Fibroblast of the aortic adventitia (primary cell): ENCODE measurements at places on chromosomes 4 and X. TPM values are rescaled to one million over a fixed set of nuclear protein-coding genes. Genes with fewer than 3 reads are reported as not detected.

GRCh38 chrX:15694941-15695451 lies 30.4 kb upstream of the CLTRN start:
- no peak for DNase-seq

NDNF gene
- total RNA-seq = 0.36 TPM in 1 of 2 replicates, not detected in the other

GRCh38 chr4:110641218-110641617 lies 18.3 kb upstream of the PITX2 start:
- DNase-seq = no peak

NEIL3 gene
- total RNA-seq = 3.7 and 20.8 TPM in 2 replicates

GRCh38 chrX:115539841-115540240 lies 21.1 kb upstream of the PLS3 start:
- DNase-seq = no peak

GRCh38 chrX:30590368-30590767 lies 12.8 kb upstream of the TASL start:
- DNase-seq = no peak

DNA sequence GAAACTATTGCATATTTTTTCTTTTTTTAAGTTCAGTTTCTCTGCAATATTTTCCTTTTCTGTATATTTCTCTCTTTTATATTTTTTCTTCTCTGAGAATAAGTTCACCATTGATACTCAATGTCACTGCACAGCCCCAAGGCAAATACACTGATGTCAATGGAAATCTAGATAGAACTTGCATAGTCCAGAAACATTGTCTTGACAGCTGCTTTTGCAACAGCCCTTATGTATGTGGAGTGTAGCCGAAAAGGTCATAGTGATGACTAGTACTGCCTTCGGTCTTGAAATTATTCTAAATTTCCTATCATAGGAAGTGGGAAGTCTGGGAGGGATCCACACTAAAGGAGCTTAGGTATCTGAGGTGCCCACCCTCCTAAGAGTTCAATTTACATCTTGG lies 150.0 kb downstream of the SPOCK3 start:
- no peak for DNase-seq

- no peak for DNase-seq
Measured at GRCh38 chrX:124354648-124355047, 8.3 kb downstream of the SH2D1A start.

DNA sequence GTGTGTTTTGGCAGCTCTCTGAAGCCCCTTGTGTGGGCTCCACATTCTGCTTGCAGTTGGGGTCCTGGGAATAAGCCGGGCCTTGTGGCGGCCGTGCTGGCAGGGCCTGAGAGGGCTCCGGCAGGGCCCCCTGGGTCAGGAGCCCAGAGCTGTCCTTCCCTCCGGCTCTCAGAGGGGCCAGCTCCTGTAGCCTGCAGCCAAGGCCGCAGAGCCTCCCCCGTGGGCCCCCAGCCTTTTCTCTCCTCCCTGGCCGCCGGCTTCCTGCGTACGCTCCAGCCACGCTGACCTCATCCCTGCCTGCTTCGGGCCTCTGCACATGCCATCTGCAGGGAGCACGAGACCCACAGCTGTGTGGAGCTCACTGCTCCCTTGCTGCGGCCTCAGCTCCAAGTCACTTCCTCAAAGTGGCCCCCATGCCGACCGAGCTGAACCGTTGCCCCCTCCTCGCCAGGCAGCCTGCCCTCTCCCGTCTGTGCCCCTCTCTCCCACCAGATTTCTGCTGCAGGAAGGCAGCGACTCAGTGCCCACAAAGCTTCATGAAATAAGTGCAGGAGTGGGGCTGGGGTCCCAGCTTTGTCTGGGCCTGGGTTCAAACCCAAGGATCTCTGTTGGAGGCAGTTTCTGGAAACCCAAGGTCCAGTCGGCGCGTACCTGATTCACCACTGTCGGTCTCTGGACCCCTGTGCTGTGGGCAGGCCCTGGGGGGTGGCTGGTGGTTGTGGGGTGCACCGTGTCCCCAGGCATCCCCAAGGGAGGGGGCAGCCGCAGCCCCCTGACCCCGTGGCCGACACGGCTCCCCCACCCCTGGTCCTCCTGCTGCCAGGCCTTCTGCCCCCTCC lies 57.1 kb upstream of the NKX1-1 start:
- peak; percentile 25 for DNase-seq

DNA sequence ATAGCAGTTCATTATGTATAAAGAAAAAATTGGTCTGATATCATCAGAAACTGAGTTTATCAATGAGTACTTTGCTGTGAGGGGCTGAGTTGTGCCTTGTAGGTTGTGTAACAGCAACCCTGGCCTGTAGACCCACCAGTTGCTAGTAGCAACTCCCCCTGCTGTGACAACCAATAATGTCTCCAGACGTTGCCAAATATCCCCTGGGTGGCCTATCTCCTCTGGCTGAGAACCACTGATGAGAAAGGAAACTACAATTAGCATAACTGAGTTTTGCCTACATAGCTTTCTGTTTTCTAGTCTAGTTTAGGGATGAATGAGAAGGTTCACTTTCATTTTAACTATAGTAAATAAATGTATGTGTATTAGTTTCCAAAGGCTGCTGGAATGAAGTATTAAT lies 234.1 kb downstream of the CPE start:
- no peak for DNase-seq

- no peak for DNase-seq
Measured at GRCh38 chr4:134160211-134160610, 41.4 kb downstream of the PABPC4L start.

SCD5 gene
- total RNA-seq = 18.0 and 22.8 TPM in 2 replicates

GRCh38 chrX:1196436-1196835 lies 16.0 kb downstream of the CRLF2 start:
- no peak for DNase-seq

NLRP2B gene
- total RNA-seq = not detected in 2 replicates

GRCh38 chr4:2135083-2135482 lies 76.0 kb downstream of the NAT8L start:
- DNase-seq = peak; percentile 22

XKRX gene
- total RNA-seq = 0.36 TPM in 1 of 2 replicates, not detected in the other

- DNase-seq = no peak
Measured at GRCh38 chr4:87511500-87511899, 17.7 kb downstream of the SPARCL1 start.

KCND1 gene
- total RNA-seq = 0.81 and 1.4 TPM in 2 replicates

PARM1 gene
- 0.63 and 1.5 TPM in 2 replicates for total RNA-seq

GRCh38 chrX:101904996-101905395 lies 26.8 kb downstream of the ZMAT1 start:
- no peak for DNase-seq

DNA sequence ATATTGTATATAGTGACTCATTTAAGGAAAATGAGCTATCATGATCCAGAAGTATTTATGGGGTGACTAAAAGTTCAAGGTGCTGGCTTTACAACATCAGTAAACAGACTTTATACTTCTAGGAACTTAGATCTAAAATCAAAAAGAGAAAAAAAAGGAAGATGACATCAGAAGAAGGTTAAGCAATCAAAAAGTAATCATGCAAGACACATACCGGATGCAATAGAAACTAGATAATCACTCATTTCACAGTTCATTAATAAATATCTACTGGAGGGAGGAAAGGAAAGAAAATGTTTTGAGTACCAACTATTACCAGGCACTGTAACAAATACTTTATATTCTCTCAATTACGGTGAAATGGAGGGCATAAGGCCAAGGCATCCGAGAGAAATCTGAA lies 276.4 kb downstream of the SPRY1 start:
- peak; percentile 37 for DNase-seq

ZNF185 gene
- total RNA-seq = 1.1 and 4.7 TPM in 2 replicates

GRCh38 chrX:9327747-9328145 lies 137.1 kb upstream of the TBL1X start:
- DNase-seq = peak; percentile 64

DNA sequence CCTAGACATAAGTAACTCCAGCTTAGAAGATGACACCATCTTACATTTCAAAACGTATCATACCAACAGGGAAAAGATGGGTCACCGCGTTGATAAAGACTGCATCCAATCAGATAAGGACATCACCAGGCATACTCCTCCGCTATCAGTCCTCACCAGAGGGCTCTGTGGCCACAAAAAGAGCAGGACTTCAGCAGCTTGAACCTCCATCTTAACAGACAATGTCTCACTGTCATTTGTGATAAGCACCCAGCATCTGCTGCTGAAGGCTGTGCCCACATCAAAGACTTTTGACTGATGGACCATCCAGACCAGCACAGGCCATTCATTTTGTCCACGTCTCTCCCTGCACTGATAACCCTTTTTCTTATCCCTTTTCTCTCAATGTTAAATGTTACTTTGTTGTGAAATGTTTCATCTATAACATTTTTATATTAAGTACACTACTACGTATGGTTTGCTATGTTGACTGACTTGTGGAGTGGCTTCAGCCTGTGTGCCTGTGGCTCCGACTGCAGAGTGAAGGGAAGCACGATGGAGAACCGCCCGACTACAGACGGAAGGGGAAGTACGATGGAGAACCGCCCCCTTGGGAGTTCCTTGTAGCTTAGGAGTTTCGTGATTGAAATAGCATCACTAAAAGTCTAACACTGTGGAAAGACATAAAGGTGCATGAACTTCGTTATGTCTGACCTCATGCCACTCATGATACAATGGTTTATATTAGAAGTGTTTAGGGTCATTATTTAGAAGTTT lies 595.4 kb upstream of the AGA start:
- no peak for DNase-seq

GRCh38 chr4:112321776-112322684 lies 24.9 kb downstream of the ALPK1 start:
- DNase-seq = peak; percentile 69

DNA sequence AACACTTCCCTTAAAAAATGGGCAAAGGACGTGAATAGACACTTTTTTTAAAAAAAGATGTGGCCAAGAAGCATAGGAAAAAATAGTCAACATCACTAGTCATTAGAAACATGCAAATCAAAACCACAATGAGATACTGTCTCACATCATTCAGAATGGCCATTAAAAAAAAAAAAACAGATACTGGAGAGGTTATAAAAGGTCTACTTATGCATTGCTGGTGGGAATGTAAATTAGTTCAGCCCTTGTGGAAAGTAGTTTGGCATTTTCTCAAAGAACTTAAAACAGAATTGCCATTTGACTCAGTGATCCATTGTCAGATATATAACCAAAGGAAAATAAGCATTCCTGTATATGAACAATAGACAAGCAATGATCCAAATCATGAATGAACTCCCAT lies 352.8 kb upstream of the EPHA5 start:
- peak; percentile 9 for DNase-seq

- DNase-seq = peak; percentile 56
Measured at GRCh38 chrX:85963736-85964135, 83.6 kb downstream of the CHM start.

OPN1MW gene
- total RNA-seq = not detected in 2 replicates

GRCh38 chr4:128291096-128291495 lies 3.5 kb upstream of the PGRMC2 start:
- no peak for DNase-seq

- no peak for DNase-seq
Measured at GRCh38 chrX:119482041-119482440, 13.8 kb downstream of the SLC25A5 start.

MSMO1 gene
- 101 and 141 TPM in 2 replicates for total RNA-seq

GRCh38 chr4:79514621-79515329 lies 106.7 kb upstream of the GK2 start:
- DNase-seq = no peak

GPRASP2 gene
- 13.6 and 18.6 TPM in 2 replicates for total RNA-seq

- DNase-seq = no peak
Measured at GRCh38 chrX:102964940-102965339, 27.9 kb downstream of the RAB40AL start.

RPS6KA6 gene
- total RNA-seq = 4.2 and 7.0 TPM in 2 replicates

DNA sequence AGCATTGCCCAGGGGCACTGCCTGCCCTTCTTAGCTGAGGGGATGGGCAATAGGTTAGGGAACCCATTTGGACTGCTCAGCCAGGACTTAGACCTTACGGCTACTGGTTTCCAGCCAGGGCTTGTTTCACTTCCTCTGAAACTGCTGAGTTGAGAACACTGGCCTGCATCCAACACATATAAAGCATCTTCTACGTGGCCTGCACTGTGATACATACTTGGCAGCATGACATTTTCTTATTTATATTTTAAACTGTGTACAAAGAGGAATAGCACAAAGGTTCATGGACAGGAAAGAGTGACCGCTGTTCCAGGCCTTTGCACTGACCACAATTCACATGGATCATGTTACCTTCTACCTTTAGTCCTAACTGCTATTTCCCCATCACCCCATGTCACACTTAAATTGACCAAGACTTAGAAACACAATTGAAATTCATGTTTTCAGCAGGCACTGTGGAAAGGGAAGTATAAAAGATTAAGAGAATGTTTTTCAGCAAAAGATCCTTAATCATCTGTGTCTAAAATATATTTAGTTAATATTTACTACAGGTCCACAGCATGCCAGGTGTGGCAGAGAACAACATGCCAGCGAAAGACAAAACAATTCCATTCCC lies 43.7 kb downstream of the NLGN4X start:
- DNase-seq = no peak

GRCh38 chr4:86393749-86394148 lies 33.9 kb upstream of the MAPK10 start:
- no peak for DNase-seq

- DNase-seq = no peak
Measured at GRCh38 chr4:125484912-125485311, 170.2 kb downstream of the FAT4 start.

DNA sequence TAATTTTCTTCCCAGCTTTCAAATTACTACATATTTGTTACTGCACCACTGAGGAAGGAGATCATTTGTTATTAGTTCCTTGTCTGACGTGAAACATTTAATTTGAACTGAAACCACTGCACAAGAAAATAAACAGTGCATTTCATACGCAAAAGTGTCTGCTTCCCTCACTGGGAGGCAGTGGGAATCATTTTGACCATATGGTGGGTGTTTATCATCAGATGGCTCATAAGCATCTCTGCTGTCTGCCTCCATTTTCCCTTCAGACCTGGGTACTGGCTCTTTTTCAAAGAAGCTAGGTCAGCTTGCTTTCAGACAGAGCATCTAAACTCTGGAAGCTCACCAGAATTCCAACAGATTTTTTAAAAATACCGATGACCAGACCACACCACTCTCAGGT lies 135.2 kb downstream of the PCDH19 start:
- DNase-seq = no peak

DNA sequence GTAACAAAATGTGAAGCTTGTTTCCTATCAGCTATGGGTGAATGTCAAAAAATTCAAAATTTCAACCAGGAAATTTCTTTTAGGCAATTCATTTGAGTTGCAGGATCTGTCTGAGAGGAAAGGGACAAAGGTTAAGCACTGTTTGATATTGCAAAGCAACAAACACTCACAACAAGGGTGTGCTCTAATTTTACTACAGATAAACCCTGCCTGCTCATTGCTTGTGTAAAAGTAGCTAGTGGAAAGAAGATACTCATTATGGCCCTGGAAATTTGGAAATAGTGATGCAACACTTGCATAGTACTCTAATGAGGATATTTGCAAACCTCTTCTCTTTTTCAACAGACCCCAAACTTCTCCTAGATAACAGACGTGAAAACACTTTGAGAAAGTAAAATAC lies 27.1 kb downstream of the FAM47E start:
- DNase-seq = no peak

GRCh38 chr4:105387466-105387865 lies 86.4 kb downstream of the PPA2 start:
- peak; percentile 11 for DNase-seq

GRCh38 chr4:24774452-24774851 lies 20.9 kb upstream of the SOD3 start:
- no peak for DNase-seq

- no peak for DNase-seq
Measured at GRCh38 chr4:183468210-183469095, 24.0 kb downstream of the CDKN2AIP start.
